Fibroblast of pulmonary artery (primary cell): ENCODE measurements at places on chromosomes 7 and 10.

DNA sequence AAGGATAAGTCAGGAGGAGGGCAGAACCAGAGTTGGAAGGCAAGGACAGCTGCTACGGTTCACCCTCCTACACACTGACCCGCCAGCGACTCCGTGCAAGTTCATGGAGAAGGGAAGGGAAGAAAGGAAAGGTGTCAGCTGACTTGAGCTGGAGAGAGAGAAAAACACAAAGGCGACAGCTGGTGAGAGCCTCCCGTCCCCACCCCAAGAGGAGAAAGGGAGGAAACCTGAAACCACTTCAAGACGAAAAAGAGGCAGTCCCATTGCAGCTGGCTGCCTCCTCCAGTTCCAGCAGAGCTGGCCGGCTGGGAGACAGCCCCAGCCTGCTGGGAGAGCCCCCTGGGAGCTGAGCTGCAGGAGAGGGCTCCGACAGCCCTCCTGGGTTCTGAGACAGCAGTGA lies 75.2 kb downstream of the PARD3 start:
- DNase-seq, result peak; percentile 97

GRCh38 chr7:134058980-134059379 lies 68.2 kb upstream of the LRGUK start:
- peak; percentile 17 for DNase-seq

- no peak for DNase-seq
Observed at GRCh38 chr7:7944619-7945282, 23.8 kb upstream of the GLCCI1 start.

GRCh38 chr10:88493691-88494483 lies 89.2 kb downstream of the RNLS start:
- DNase-seq, result peak; percentile 70

DNA sequence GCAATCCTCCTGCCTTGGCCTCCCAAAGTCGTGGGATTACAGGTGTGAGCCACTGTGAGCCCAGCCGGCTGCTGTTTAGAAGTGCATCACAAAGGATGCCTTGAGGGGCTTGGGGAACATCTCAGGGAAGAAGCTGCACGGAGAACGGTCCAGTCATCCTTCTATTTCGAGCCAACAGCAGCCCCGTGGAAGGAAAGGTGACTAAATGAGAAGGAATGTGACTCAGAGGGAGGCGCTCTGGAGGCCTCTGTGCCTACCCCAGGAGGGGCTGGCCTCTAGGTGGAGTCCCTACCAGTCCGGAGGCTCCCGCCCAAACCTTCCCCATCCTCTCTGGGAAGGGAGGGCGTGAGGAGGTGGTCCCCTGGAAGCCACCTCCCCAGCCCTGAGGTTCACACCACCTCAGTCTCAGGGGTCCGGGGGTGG lies 76.2 kb downstream of the CTBP2 start:
- DNase-seq, result peak; percentile 92

DNA sequence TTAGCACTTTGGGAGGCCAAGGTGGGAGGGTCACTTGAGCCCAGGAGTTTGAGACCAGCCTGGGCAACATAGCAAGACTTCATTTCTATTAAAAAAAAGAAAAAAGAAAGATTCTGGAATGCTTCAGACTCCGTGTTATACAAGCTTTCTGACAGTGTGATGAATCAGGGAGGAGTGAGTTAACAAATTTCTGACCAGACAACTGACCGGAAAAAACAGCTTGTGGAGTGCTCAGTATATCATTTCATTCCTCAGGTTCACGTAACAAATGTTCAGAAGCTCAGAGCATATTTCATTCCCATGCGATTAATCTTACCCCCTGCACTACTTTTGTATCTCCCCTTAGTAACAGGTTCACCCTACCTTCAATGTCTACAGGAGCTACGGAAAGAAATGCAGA lies 28.6 kb upstream of the TNPO3 start:
- peak; percentile 7 for DNase-seq

DNA sequence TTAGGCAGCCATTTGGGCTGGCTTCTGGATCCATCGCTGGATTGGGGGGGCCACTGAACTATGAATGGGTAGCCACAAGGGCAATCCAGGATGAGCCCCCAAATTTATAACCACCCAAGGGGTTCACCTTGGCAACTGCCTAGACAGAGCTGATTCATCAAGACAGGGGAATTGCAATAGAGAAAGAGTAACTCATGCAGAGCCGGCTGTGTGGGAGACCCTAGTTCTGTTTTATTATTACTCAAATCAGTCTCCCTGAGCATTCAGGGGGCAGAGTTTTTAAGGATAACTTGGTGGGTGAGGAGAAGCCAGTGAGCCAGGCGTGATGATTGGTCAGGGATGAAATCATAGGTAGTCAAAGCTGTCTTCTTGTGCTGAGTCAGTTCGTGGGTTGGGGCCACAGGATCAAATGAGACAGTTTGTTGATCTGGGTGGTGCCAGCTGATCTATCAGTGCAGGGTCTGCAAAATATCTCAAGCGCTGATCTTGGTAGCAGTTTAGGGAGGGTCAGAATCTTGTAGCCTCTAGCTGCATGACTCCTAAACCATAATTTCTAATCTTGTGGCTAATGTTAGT lies 57.9 kb downstream of the DNAJB9 start:
- DNase-seq, result no peak

GRCh38 chr7:124813994-124814798 lies 48.6 kb upstream of the GPR37 start:
- DNase-seq, result no peak

- DNase-seq, result no peak
Observed at GRCh38 chr10:59285073-59285472, 77.3 kb downstream of the FAM13C start.

DNA sequence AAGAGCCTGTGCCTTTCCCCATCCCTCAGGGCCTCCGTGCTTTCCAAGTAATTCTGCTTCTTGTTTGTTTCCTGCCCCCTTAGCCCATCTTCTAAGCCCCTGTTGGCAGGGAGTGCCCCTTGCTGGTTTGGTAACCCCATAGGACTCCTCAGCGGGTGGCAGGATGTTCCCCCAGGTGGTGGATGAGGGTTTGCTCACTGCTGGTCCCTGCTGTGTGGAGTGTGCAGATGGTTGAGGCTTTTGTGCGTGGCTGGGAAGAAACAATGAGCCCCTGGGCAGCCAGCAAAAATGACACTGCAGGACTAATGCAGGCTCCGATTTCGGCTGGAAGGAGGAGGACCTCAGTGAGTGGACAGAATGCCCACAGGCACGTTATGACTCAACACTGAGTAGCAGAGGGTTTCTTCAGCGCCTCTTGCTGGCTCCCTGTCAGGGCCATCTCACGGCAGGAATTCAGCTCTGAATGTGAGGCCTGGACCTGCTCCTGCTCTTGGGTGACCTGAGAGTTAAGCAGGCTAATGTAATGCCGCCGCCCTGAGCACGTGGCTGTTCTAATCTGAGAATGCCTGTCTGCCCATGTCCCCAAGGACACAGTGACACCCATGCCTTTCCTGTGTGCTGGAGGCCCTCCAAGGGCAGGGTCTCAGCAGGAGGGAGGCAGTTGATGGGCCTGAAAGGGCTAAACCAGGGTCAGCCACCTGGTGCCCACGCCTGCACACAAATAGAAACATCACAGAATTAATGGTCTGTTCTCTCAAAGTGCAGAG lies 16.6 kb downstream of the BAG3 start:
- DNase-seq, result peak; percentile 94

DNA sequence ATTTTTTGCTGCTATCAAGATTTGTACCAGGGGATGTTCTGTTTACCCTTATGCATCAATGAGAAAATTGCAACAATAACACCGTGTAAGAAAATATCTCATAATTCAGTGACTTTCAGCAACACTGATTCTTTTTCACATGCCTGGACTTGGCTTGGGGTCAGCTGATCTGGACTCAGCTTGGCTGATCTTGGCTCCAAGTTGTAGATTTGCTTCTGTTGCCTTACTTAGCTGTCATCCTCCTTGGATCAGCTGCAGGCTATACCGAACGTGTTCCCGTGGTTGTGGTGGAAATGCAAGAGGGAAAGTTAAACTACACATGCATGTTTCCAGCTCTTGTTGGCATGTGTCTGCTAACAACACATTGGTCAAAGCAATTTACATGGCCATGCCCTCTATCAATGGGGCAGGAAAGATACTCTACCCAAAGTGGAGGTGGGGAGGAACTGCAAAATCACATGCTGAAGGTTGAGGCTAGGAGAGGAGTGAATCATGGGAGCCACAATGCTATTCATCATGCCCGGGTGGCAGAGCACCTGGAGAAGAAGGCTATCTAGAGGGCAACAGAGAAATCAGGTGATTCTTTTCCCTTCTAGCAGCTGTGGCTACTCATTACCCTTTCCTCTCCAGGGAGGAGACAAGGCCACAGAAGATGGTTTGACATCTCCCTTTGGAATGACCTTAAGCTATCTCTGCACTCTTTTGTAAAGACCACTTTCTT lies 1276.3 kb upstream of the AUTS2 start:
- no peak for DNase-seq

DNA sequence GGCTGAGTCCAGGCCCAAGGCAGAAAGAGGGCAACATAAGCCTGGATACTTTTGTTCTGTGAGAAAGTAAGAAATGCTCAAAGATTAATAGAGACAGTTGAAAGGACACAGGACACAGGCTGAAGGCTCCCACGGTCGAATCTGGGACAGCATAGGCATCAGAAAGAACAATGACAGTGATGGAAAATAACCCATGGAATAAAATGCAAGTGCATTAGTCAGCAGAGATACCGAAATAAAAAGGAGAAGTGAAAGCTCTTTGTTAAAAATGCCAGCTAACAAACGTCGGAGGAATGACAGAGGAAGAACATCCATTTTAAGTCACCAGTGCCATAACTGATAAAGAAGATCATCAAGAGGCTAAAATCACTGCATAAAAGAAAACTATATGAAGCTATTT lies 19.6 kb upstream of the AGAP5 start:
- no peak for DNase-seq

- DNase-seq, result no peak
Observed at GRCh38 chr10:924524-924859, 7.0 kb downstream of the LARP4B start.

- DNase-seq, result no peak
Observed at GRCh38 chr7:742791-743190, 15.7 kb upstream of the PRKAR1B start.

DNA sequence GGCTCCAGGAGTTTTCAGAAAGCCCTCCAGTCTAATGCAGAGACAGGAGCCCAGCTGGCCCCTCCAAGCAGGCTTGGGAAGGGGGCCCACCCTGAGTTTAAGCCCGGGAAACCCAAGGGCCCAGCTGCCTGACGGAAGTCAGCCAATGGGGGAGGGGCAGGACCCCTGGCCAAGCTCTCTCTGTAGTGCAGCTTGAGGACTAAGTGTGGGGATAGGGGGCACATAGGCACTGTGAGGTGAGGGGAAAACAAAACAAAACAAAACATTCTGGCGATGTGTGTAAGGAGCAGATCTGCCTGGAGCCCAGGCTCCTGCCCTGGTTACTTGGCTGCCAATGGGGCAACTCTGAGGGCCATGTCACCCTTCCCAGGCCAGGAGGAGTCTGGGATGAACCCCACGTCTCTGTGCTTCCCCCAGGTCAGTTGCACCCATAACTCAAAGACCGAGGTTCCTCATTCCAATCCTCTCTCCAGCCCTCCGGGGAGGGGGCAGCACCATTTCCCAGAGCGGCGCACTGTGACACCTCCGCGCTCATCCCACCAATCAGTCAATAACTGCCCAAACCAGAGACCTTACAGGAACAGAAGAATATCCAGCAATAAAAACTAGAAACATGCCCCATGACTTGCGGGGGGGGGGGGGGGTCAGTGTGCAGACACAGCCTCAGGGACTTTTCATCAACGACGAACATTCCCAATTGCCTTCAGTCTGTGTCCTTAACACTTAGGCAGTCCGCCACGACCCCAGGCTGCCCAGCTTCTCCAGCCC lies 1.7 kb downstream of the CXCL12 start:
- DNase-seq, result no peak
